ENCODE measurements at places on chromosomes 16 and 17.

DNA sequence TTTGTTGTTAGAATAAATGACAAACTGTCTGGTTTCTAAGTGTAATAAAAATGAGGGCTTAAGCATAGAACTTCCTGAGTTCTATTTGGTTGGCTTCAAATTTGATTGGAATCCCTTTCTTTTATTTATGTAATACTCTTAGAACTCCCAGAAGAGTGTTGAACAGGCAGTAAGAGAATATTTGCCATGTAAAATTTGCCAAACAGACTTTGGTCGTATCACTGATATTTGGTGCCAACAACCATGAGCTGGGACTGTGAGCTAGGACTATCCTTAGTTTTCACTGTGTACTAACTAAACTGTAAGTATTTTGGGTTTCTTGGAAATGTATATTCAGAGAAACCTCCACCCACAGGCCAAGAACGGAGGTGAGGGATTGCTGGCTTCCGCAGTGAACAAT is 971.2 kb upstream of the SOX9 start:
- no peak for DNase-seq

DNA sequence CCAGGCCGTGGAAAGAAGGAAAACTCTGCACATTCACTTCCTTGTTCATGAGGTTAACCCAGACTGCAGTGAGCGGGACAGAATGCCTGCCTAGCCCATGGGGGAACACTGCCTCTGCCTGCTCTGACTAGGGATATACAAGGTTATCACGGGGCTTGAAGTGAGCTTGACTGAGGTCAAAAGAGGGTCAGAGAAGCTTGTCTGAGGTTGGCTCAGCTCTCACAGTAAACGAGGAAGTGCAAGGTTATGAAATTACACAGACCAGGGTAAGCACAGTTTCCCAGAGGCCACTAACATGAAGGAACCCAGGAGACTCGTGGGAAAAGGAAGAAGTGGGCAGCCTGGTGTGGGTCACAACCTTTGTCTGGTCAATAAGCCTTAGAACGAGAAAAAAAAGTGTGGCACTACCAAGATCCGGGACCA is 28.7 kb downstream of the HIC1 start:
- DNase-seq: no peak

- no peak for DNase-seq
Observed at GRCh38 chr16:49439050-49439449, 65.4 kb downstream of the C16orf78 start.

- DNase-seq: no peak
Observed at GRCh38 chr16:85210423-85211169, 98.3 kb upstream of the CIBAR2 start.

- DNase-seq: no peak
Observed at GRCh38 chr16:88202207-88202745, 180.5 kb upstream of the ZNF469 start.

- DNase-seq: peak; percentile 39
Observed at GRCh38 chr17:3963237-3964201, 718 bp downstream of the ATP2A3 start.

DNA sequence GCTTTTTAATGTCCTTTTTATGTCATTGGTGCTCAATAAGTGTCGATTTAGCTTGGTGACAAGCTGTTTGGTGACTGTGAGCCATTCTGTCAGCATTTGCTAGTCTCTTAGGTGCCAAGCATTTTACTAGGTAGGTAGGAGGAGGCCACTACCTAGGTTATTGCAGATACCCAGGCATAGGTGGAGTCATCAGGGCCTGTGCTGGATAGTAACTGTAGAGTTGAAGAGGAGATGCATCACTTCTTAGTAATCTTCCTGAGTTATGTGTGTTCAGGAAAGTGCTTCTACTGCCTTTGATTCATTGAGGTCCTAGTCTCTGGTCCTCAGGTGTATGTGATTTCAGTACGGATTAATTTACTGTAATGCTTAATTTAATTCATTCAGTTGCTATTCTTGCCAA is 17.7 kb downstream of the USP10 start:
- DNase-seq: no peak

GRCh38 chr17:39738568-39738901 is 797 bp downstream of the GRB7 start:
- no peak for DNase-seq

DNA sequence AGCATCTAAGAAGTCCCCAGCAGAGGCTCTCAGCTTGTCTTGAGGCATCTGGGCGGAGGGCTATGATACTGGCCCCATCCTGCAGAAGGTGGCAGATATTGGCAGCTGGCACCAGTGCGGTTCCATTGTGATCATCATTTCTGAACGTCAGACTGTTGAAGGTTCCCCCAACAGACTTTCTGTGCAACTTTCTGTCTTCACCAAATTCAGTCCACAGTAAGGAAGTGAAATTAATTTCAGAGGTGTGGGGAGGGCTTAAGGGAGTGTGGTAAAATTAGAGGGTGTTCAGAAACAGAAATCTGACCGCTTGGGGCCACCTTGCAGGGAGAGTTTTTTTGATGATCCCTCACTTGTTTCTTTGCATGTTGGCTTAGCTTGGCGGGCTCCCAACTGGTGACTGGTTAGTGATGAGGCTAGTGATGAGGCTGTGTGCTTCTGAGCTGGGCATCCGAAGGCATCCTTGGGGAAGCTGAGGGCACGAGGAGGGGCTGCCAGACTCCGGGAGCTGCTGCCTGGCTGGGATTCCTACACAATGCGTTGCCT is at the start of gene CIITA:
Gene CIITA, plus strand, starts transcription at position 404 of the 543 bp plus-strand sequence. Its CDS starts 129 bp downstream, at position 533.
- DNase-seq: no peak

DNA sequence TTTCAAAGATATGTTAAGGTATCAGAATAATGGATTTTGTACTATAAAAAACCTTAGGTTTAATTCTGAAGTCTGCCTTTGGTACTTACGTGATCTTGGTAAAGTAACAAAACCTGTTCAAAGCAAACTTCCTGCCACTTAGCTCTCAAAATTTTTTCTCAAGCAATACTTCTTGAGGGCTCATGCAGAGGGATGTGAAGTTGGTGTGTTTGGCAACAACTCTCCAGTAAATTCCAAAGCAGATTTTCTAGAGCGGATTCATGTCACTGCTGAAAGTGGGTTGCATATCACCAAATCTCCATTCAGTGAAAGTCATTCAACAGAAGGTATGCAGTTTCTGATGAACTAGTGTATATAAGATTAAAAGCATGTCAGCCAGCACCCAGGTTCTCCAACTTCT is 856.7 kb downstream of the CDH8 start:
- DNase-seq: no peak

DNA sequence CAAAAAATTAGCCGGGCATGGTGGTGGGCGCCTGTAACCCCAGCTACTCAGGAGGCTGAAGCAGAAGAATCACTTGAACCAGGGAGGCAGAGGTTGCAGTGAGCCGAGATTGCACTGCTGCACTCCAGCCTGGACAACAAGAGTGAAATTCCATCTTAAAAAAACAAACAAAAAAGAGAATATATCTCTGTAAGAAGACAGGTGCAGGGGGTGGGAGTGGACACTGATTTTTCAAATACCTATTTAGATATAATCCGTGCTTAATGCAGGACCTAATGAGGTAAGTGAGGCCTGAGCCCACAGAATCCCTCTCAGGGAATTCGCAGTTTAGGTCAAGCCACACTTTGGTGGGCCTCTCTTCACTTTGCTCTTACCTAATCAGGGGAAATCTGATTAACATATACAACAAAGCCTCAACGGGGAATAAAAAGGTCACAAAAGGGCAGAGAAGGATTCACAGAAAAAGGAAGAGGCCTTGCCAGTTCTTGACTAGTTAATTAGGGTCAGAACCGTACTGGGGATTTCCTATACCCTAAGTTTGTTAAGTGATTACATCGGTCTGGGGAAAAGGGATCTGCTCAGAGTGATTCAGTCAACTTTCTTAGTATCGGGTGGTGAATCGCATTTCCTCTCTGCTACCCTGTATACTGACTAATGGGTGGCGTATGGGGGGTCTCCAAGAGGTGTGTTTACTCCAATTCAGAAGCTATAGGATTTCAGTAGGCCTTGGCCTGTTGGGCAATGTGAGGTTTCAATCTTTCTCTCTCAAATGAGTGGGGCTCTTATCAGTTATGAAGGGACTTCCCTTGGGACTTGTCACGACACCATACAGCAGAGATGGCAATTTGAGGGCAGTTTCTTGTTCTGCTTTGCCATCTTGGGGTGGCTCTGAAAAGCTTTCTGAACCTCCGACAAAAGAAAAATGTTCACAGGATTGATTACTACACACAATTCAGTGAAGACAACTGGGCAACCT is 1.9 kb upstream of the NFAT5 start:
- DNase-seq: peak; percentile 32

GRCh38 chr16:84907575-84907974 is 87.8 kb downstream of the CRISPLD2 start:
- DNase-seq: no peak

GRCh38 chr17:55420067-55420775 is 1.4 kb downstream of the MMD start:
- DNase-seq: no peak

DNA sequence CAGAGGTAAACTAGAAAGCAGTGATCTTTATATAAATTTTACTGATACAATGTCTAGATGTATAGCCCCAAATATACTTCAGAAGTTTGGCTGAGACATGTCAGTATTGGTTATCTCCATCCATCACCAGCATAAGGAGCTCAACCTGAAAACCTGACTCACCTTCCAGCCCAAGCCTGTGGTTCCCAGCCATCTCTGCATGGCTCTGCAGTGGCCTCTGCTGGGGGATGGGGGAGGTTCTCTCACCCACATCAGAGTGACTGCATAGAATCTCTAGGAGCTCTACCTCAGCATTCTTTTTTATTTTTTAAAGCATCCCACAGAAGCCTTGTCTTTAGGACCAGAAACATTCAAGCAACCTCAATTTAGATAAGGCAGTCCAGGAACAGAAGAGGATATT is 27.3 kb downstream of the USP7 start:
- peak; percentile 53 for DNase-seq

DNA sequence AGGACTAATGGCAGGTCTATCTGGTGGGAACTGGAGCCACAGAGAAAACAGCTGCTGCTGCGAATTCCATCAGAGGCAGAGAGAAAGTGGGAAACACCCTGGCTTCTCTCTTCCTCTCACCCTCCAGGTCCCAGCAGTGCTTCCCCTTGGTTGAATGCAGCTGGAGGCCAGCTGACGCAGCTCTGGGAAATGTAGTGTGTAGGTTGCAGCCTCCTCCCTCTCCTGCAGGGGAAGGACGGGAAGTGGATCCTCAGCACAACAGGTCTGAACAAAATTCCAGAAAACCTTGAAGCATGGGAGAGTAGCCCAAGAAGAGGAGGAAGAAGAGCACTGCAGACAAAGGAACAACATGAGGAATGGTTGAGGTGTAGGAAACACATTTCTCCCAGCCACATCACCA is 67.8 kb upstream of the MMP2 start:
- no peak for DNase-seq

DNA sequence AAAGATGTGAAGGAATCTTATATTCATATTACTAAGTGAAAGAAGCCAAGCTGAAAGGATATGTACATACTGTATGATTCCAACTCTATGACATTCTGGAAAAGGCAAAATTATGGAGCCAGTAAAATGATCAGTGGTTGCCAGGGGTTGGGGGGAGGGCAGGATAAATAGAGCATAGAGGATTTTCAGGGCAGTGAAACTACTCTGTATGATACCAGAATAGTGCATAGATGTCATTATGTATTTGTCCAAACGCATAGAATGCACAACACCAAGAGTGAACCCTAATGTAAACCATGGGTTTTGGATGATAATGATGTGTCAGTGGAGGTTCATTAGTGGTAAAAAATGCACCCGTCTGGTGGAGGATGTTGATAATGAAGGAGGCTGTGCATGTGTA is 71.0 kb upstream of the ZNF423 start:
- no peak for DNase-seq

DNA sequence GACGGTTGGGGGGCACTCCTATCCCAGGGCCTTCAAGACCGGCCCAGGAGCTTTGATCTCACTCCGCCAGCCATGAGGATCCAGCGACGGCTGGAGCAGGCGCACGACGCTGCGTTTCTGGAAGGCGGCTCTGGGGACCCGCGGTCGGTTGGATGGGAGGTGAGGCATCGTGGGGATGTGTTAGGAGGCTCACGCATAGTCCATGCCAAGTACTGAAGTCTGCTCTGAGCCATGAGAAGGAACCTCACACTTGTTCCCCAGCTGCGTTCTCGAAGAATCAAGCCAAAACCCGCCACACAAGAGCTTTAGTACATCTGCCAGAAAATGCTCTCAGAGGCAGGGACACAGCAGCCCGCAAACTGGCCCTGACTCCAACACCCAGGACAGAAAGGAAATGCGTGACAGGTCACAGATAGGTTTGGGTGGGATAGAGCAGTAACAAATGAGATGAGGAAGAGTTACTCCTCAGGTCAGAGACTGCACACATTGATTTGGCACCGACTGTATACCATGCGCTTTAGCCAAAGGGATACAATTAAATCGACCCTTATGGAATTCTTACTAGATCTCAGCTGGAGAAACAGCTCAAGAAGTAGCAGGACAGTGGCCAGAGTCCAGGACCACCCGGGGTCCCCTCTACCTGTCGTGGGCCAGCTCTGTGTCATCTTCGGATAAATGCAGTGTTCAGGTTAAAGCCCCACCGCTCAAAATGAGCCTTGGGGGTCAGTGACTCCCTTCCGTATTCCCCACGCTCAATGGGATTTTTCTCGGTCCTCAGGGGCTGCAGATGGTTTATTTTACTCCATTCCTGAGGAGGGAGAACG is 6.7 kb upstream of the GSG1L start:
- no peak for DNase-seq

GRCh38 chr17:31095236-31096105 is 694 bp downstream of the NF1 start:
- no peak for DNase-seq

GRCh38 chr16:73738266-73738665 is 558.3 kb upstream of the PSMD7 start:
- DNase-seq: no peak

DNA sequence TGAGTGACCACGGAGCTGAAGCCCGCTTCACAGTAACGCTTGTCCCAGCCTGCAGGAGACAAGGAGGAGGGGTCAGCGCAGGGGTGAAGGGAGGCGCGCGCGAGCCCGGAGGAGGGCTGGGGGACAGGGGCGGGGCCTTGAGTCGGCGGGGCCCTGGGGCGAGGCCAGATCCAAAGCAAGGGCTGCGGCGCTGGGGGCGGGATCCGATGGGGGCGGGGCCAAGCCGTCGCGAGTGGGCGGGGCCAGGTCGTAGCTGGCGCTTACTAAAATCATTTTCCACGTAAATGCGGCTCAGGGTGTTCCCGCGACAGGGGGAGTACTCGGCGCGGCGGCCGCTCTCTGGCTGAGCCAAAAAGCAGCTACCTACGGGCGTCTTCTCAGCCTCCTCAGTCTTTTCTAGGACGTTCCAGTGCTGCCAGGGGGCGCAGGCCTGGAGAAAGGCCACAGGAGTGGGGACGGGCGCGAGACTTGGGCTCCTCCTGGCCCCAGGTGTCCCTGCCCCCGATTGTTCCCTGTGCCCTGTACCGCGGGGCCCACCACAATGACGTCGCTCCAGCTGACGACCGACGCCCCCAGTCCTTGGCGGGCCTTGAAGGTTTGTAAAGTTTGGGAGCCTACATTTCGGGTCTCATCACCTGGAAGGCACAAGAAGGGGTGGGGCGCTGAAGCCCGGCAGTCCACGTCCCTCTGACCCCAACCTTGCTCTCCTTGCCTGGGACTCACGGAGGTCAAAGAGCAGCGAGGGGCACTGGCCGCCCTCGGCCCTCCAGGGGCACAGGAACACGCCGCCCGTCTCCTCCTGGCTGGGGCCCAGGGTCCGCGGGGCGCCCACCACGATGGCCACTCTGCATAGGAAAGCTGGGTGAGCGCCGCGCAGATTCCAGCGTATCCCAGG is 3.9 kb downstream of the ITGA2B start:
- peak; percentile 73 for DNase-seq

All from activated CD8-positive, alpha-beta memory T cell treated with anti-CD3 and anti-CD28 coated beads for 4 hours (primary cell).